ENCODE measurements at places on chromosomes 7 and 10.

GRCh38 chr7:117908031-117908795 is 35.0 kb upstream of the CTTNBP2 start:
- no peak for DNase-seq

GRCh38 chr10:3654496-3654895 is 130.5 kb downstream of the KLF6 start:
- no peak for DNase-seq

DNA sequence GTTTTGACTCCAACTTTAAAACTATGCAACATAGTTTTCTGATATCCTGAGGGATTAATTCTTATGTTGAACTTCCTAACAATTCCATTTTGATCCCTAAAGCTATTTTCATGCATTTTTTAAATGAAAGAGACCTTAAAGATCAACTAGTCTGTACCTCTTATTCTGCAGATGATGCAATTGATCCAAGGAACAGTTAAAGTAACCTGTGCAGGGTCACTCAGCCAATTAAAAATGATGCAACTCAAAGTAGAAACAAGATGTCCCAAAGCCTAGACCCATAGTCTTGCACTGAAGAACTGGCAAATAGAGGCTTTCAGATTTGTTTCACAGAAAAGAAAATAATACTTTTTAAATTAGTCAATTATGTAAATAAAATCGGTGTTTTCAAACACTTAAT is 86.3 kb downstream of the IMMP2L start:
- DNase-seq = no peak

- DNase-seq = no peak
These were observed 26.2 kb upstream of the REEP3 start for GRCh38 chr10:63494951-63495350.

DNA sequence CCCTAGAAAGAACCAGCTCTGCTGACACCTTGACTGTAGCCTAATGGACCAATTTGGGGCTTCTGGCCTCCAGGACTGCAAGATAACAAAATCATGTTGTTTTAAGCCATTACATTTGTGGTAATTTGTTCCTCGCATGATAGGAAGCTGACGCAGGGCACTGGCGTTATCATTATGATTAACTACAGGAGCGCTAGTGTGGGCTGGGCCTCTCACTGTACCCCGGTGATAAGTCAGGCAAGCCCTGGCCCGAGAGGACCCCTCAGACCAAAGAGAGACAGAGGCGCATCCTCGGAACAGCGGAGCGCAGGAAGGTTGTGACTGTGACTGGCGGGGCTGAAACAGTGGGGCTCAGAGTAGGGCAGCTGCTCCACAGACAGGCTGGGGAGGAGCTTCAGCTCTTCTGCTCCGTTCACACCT is 150.3 kb upstream of the CHST15 start:
- no peak for DNase-seq

DNA sequence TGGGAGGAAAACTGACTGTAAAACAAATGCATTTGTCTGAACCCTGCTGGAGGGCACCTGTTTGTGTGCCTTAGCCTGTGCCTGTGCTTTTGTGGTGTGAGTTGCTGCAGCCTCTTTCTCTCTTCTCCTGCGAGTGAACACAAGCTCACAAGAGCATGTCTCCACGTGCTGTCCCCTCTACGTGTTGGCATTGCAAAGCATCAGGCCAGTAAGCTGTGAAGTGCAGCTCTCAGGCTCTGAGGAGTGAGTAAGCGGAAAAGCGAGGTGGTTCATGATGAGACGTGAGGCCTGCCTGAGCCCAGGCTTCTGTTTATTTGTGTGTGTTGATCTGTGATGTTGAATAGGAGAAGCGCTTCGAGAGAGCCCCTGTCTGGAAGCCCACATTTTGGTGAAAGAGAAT is 85.6 kb upstream of the PDCD4 start:
- no peak for DNase-seq

- peak; percentile 37 for DNase-seq
These were observed at the start of gene MAGI2 for GRCh38 chr7:79453558-79454360. Gene MAGI2, minus strand, starts transcription at chr7:79453667. Its CDS starts 347 bp downstream, at chr7:79453320.

GRCh38 chr7:43769281-43769680 is 10.8 kb downstream of the BLVRA start:
- peak; percentile 56 for DNase-seq

DNA sequence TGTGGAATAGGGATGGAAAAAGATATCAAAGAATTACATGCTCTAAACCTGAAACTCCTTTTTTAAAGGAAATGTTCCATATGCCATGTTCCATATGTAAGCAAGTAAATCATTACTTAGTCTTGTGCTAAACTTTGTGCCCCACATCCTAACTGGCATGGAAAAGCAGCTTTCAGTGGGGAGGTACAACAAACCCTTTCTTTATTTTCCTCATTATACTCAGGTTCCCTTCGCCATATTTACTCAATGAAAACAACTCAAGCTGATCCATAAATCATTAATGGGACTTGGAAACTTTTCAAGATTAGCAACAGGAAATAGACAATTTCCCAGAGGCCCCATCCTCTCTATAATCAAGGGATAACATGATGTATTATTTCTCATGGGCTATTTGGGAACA is 56.0 kb downstream of the GSAP start:
- no peak for DNase-seq

GRCh38 chr7:14822481-14822854 is 80.1 kb downstream of the DGKB start:
- no peak for DNase-seq

GRCh38 chr7:1427064-1427657 is 32.1 kb downstream of the MICALL2 start:
- DNase-seq = no peak

DNA sequence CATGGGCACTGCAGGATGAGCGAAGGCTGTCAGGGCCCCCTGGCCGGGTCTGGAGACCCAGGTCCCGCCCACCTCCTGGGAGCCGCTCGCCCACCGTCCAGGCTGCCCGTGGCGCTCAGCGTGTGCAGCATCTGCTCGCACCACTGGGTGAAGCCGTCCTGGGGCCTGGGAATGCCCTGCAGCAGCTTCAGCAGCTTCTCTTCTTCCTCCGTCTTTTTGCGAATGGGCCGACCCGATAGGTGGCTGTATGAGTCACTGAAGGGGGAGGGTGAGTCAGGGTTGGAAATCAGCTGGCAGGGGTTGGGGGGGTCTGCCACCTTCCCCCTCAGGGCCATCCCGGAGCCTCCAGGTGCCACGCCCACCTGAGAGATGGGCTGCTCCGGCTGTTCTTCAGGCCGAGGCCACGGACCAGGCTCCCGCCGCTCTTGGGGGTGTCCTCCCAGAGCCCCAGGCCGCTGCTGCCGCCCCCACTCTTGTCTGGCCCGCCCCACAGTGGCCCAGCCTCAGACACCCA is 8.7 kb downstream of the GNB2 start:
- no peak for DNase-seq

- peak; percentile 71 for DNase-seq
These were observed 175.1 kb downstream of the NEURL1 start for GRCh38 chr10:103668351-103669242.

GRCh38 chr7:41134300-41135255 is 568.3 kb downstream of the INHBA start:
- peak; percentile 93 for DNase-seq

DNA sequence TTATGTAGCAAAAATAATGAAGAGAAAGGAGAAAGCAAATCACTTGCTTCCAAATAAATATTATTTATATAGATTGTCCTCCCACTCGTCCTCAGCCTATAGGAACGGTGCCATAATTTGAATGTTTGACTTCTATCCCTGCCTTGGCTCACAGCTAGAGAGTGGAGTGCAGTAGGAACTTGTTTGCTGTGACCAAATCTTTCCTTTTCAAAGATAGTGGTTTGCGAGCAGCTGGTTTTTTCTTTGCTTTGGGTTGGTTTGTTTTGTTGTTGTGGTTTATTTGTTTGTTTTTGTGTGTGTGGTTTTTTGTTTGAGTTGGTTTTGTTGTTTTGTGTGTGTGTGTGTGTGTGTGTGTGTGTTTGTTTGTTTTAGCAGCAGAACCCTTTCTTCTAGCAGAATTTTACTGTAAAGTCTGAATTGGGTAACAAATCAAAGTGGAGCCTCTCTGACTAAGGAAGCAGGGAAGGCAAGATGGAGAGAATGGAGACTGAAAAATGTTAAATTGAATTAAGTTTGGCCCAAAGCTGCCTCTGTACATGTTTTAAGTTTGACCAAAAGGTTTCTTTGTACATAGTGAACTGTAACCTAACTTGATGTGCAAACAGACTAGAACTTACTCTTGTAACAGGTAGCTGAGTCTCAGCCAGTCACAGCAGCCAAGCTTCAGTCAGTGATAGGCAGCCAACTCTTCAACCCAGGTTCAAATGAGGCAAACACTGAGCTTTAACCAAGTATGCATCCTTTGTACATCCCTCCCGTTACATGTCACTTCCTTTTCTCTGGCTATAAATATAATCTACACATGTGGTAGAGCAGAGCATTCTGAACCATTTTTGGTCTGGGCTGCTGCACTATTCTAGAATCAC is 149.5 kb upstream of the LRGUK start:
- DNase-seq = no peak

DNA sequence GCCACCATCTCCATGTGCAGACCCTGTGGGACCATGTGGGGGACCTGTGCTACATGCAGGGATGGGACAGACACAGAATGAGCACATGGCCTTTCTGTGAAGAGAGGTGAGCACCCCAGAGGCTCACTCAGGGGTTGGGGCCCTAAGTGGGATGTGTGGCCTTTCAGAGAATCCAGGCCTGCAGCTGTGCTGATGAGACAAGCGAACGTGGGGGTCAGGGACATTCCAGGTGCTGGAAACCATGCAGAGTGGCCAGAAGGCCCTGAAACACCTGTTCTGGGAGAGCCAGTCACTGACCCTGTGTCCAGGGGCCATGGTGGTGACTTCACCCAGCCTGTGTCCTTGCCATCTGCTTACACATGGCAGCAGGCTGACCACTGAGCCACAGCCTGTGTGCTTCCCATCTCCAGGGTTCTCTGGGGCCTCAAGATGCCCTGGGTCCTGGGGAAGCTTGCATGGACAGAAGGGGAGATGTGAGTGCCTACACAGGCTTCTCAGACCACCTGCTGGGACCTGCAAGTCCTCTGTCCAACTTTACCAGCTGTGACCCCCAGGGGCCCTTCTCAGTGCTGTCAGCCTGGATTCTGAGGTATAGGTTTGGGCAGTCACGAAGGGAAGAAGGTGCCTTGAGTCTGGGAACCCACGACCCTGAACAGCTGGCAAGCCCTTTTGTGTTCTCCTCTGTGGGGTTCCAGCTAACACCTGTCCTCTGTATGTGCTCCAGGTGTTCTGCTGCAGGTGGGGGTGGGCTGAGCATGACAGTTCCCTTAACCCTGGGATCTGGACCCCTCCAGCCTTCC is 17.6 kb downstream of the RAMP3 start:
- no peak for DNase-seq

DNA sequence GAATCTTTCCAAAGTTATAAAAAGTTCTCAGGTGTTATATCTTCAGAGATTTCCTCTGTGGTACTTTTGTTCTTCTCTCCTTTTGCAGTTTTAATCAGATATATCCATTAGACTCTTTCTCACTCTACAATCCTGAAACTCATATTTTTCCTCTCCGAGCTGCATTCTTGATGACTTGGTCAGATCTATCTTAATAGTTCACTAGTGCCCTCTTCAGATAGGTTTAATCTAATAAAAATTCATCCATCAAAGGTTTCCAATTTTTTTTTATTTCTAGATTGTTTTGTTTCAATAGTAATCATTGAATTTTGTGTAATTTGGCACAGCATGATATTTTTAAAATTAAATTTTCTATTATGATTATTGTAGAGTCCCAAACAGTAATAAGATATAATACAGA is 21.8 kb upstream of the DGKB start:
- no peak for DNase-seq
